ENCODE measurements at places on chromosomes 3 and 15. TPM values are rescaled to one million over a fixed set of nuclear protein-coding genes. Genes with fewer than 3 reads are reported as not detected.

TMCC1 gene
- 10.3 TPM for total RNA-seq

TNFAIP8L3 gene
- total RNA-seq: 36.0 TPM

MAP1A gene
- 0.63 TPM for total RNA-seq

ECT2 gene
- total RNA-seq: 80.8 TPM

BTD gene
- 16.6 TPM for total RNA-seq

ANP32A gene
- total RNA-seq: 270 TPM

GABRB3 gene
- total RNA-seq: 70.0 TPM

RETNLB gene
- total RNA-seq: not detected

FEZF2 gene
- total RNA-seq: not detected

ERICH6 gene
- 0.10 TPM for total RNA-seq

TNNC1 gene
- 0.86 TPM for total RNA-seq

HPS3 gene
- total RNA-seq: 30.8 TPM

LIPC gene
- 0.14 TPM for total RNA-seq

CSNK1G1 gene
- total RNA-seq: 16.1 TPM

EOMES gene
- total RNA-seq: 0.46 TPM

ENTPD3 gene
- total RNA-seq: 0.03 TPM

IFT80 gene
- 11.6 TPM for total RNA-seq

SLC24A5 gene
- not detected for total RNA-seq

THSD4 gene
- 25.8 TPM for total RNA-seq

P3H2 gene
- total RNA-seq: 43.4 TPM

ANKRD34C gene
- total RNA-seq: not detected

UPK1B gene
- 12.3 TPM for total RNA-seq

ABI3BP gene
- total RNA-seq: 1.6 TPM

ANKDD1A gene
- 1.7 TPM for total RNA-seq

TRIM42 gene
- total RNA-seq: not detected

SPATA12 gene
- total RNA-seq: 0.29 TPM
